ENCODE measurements at places on chromosomes 12 and 14. TPM values are rescaled to one million over a fixed set of nuclear protein-coding genes. Genes with fewer than 3 reads are reported as not detected.

Gene INHBC
- total RNA-seq = not detected

Gene RND1
- 1.4 TPM for total RNA-seq

Gene OR6C1
- not detected for total RNA-seq

DNA sequence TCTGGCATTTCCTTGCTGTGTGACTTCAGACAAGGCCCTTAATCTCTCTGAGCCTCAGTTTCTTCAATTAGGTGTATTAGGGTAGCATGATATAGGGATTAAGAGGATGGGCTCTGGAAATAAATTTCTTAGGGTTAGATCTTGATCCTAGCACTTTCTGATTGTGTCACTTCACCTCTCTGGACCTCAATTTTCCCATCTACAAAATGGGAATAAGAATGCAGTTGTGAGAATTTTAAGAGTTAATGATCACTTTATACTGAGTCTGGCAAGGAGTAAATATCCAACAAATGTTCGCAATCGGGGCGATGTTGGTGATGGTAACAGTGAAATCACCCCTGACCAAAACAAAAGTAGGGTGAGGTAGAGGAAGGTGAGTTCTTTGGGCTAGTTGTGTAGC, 4.0 kb downstream of the RPH3A start:
- DNase-seq = no peak

DNA sequence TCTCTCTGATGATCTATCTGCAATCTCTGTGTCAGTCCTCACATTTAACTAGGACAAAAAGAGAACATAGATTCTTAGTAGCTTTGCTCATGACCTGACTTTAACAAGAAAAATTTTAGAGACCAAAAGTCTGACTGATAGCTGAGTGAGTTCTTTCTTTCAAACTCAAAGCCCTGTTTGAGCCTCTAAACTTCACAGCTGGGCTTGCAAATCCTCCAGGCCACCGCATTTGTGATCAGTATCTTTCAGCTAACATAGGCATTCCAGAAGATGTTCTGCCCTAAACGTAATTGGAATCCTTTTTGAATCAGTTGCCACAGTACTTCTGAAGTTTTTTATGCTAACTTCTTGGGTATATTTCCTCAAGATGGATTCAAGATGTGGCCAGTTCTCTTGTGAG, 459.0 kb downstream of the DPF3 start:
- no peak for DNase-seq

Measured in pulmonary artery endothelial cell (primary cell).